ENCODE measurements at places on chromosomes 6 and 20.

DNA sequence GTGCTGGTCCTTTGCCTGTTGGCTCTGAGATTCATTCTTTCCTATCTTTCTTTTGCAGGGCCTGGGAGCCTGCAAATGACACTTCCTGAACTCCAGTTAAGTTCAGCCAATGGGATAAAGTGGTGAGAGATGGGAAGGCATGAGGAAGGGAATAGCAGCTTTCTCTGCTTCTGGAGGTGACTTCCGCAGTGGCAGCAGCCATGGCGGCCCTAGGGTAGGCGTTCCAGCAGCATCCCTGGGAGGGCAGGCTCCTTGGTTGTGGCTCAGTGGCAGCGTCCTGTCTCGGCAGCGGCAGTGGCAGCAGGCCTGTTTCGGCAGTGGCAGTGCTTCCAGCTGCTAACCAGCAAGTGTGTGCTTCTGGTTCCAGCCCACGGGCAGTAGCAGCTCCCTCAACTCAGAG is 7.3 kb upstream of the MDFI start:
- peaks cover 3% of the 10 kb centered on the region for H3K4me1 ChIP-seq
- no peaks in the 10 kb centered on the region for H3K27me3 ChIP-seq
- H3K36me3 ChIP-seq = no peaks in the 10 kb centered on the region
- DNase-seq = no peak

DNA sequence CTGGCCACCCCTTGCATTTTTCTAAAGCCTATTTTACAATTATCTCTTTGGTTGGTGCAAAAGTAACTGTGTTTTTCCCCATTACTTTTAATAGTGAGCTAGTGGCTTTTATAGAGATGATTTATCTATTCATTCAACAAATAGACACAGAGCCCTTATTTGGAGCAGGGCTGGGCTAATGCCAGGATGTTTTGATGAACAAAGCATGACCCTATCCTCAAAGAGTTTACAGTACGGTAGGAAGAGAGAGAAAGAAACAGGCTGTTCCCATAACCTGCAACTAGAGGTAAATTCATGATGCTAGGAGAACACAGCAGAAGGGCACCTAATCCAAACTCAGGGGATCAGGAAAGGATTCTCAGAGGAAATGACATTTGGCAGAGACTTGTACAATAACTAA is 37.3 kb upstream of the UST start:
- no peak overlapping the region for H3K27ac ChIP-seq
- no peaks in the 10 kb centered on the region for H3K4me1 ChIP-seq
- no peaks in the 10 kb centered on the region for H3K27me3 ChIP-seq
- DNase-seq = no peak
- H3K4me3 ChIP-seq = no peak overlapping the region

DNA sequence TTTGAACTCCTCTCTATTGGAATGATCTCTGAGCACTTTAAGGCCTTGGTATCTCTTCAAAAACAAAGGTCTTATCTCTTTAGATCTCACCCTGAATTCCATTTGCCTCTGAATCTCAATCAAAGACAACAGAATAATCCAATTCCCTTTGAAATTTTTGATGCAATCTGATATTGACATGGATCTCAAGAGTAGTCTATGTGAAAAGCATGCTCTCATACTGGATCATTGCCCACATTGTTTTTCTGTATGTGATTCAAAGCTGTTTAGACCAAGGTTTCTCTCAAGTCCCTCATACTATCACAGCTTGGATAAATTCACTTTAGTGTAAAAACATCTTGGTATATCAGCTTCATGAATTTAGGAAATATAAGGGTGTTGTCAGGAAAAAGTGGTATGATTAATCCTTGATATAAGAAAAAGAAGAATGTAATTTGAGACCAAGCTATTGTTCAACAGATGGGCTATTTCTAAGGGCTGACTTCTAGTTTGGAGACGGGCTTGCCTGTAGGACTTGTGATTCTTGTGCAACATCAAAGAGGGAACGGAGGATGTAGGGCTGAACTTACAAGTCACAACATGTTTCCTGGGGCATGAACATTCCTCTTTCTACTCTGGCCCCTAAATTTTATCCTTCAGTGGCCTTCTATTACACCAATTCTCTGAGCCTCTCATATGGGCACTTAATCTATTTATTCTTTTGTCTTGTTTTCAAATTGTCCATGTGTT is 77.9 kb upstream of the CITED2 start:
- no peaks in the 10 kb centered on the region for H3K27me3 ChIP-seq
- H3K4me3 ChIP-seq = no peak overlapping the region
- no peaks in the 10 kb centered on the region for H3K36me3 ChIP-seq
- DNase-seq = no peak
- no peak overlapping the region for H3K27ac ChIP-seq

DNA sequence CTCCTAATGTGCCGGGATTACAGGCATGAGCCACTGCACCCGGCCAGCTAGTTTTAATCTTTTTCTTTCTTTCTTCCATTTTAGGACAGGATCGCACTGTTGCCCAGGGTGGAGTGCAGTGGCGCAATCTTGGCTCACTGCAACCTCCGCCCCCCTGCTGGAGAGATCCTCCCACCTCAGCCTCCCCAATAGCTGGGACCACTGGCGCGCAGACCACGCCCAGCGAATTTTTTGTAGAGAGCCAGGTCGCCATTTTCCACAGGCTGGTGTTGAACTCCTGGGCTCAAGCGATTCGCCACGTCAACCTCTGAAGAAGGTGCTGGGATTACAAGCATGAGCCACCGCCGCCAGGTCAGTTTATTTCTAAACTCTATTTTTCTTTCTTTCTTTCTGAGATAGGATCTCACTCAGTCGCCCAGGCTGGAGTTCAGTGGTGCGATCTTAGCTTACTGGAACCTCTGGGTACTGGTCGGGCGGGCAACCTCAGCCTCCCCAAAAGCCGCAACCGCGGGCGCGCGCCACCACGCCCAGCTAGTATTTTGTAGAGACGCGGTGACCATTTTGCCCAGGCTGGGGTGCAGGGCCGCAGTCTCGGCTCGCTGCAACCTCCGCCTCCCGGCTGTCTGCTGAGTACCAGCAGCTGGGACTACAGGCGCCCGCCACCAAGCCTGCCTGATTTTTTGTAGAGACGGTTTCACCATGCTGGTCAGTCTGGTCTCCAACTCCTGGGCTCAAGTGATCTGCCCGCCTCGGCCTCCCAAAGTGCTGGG is 20.0 kb upstream of the LIN28B start:
- no peak for DNase-seq
- H3K4me3 ChIP-seq = no peak overlapping the region
- no peaks in the 10 kb centered on the region for H3K36me3 ChIP-seq

DNA sequence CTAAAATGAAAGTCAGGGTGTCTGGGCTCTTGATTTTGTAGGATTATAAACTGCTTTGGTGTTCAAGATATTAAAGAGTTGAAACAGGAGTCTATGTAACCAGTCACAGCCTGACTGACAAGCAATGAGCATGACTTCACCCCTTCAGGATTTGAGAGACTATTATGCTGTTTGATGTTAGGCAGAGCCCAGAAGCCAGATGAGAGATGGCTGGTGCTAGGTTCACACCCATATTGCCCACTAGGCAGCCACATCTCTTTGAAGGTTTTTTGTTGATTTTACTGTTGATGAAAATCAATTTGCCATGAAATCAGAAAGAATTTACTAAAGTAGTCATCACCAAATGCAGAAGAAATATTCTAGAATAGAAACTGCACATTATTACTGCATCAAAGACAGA is 243.6 kb downstream of the KHDRBS2 start:
- H3K27ac ChIP-seq = no peak overlapping the region
- H3K4me3 ChIP-seq = no peak overlapping the region
- H3K27me3 ChIP-seq = no peaks in the 10 kb centered on the region
- DNase-seq = no peak
- no peaks in the 10 kb centered on the region for H3K4me1 ChIP-seq

DNA sequence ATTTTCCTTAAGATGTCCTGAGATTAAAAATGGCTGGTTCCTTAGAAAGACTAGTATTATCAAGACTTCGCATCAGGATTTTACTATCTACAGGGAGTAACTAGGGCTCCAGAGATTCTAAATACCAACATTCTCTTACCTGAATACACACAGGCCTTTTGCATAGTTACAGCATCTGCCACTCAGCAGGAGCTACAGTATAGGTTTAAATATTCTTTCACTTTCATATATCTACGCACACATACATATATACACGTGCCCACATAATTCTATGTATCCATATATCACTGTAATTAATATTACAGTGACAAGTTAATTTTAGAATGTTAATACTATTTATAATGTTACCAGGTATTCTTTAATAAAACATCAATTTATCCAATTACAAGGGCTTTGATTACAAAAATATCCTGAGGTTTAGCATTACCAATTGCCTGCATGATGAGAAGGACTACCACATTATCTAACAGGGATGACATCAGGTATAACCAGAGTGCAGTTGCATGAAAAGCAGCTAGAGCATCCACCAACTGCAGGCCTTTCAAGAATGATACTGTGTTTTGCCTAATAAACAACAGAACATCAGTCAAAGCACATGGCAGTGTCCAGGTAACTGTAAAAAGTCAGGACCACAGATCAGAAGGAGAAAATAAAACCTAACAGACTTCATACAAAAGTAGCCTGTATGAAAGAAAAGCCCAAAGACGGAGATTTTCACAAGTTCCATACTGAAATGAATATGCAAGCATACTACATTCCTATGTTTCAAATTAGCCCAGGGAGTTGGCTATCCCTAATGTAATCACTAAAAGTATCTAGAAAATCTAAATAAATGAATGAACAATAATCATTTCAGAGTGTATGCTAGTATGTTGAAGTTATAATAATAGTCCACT is 268.7 kb downstream of the PTPRK start:
- H3K36me3 ChIP-seq = no peaks in the 10 kb centered on the region
- no peak for DNase-seq
- no peaks in the 10 kb centered on the region for H3K27me3 ChIP-seq
- no peaks in the 10 kb centered on the region for H3K4me1 ChIP-seq
- no peak overlapping the region for H3K4me3 ChIP-seq
- no peak overlapping the region for H3K27ac ChIP-seq

- H3K36me3 ChIP-seq = no peaks in the 10 kb centered on the region
- no peaks in the 10 kb centered on the region for H3K27me3 ChIP-seq
- no peak overlapping the region for H3K27ac ChIP-seq
- no peak overlapping the region for H3K4me3 ChIP-seq
Observed at GRCh38 chr6:20918868-20919267, 384.6 kb downstream of the CDKAL1 start.

DNA sequence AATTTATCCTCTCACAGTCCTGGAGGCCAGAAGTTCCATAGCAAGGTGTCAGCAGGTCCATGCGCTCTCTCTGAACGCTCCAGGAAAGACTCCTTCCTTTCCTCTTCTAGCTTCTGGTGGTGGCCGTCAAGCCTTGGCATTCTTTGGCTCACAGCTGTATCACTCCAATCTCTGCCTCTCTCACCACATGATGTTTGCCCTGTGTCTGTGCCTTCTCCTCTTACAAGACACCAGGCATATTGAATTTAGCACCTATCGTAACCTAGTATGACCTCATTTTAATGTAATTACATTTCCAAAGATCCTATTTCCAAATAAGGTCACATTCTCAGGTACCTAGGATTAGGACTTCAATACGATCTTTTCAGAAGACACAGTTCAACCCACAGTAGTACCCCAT is 428.5 kb downstream of the CD83 start:
- DNase-seq = no peak
- H3K27me3 ChIP-seq = no peaks in the 10 kb centered on the region
- no peak overlapping the region for H3K4me3 ChIP-seq
- H3K27ac ChIP-seq = no peak overlapping the region
- H3K36me3 ChIP-seq = no peaks in the 10 kb centered on the region
- H3K4me1 ChIP-seq = peaks cover 9% of the 10 kb centered on the region

- no peak overlapping the region for H3K4me3 ChIP-seq
- H3K36me3 ChIP-seq = no peaks in the 10 kb centered on the region
- H3K27me3 ChIP-seq = no peaks in the 10 kb centered on the region
- H3K4me1 ChIP-seq = no peaks in the 10 kb centered on the region
Observed at GRCh38 chr6:6932968-6933367, 174.8 kb upstream of the RREB1 start.
